ENCODE measurements at places on chromosomes 6 and 20.
A peak's percentile ranks its signal among the peaks of the same experiment; 100 is the strongest.

GRCh38 chr6:151847064-151847463 is 39.6 kb downstream of the ESR1 start:
- DNase-seq, result no peak

- DNase-seq, result no peak
Measured at GRCh38 chr20:32238483-32239425, 31.1 kb downstream of the POFUT1 start.

DNA sequence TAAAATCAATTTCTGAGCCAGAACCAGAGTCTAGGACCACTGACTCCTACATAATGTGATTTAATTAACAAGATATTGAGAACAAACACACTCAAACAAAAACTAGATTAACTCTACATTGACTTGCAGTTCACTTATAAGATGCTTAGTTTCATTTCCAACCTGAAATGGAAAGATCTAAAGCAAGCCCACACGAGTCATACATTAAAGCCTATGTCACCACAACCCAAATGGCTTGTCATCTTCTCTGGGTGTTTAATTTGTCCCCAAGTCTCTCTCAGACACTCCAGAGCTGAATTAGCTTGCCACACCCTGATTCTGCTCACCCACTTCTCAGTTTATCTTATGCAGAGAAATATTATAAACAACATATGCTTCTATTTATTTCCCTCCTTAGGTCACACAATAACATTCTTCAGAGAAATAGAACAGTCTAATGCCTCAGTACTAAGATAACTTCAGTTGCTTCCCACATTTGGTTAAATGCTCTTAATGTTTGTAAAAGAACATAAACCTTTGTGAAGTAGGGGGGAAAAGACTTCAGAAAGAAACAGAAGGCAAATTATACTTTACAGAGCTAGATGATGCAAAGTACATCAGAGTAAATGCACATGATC is 8.8 kb upstream of the FBXO30 start:
- no peak for DNase-seq

- peak; percentile 59 for DNase-seq
Measured at GRCh38 chr20:5222919-5223634, 93.7 kb downstream of the PROKR2 start.

DNA sequence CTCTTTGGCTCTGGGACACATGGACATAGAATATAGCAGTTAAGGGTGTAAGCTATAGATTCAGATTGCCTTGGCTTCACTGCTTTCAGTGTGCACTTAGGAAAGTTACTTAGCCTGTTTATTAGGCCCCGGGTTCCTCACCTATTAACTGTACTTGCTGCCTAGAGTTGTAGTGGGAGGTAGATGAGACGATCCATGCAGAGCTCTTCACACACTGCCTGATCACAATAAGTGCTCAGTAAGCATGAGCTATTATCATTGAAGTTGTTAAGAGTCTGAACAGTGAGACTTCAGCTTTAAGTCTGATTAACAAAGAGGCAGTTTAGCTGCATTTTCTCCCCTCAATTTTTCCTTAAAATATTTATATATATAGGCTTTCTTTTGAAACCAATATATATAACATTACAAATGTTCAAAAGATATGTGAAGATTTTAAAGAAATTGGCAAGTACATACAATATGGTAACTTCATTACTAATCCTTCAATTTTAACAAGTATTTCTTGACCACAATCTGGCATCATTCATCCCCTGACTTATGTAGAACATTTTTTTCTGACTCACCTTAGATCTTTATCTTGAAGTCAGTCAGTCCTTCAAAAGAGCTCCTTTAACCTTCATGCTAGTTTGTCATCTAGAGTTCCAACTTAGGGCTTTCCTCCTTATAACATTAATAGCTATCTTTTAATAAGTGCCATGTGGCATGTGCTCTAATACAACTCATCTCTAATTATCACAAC is 20.5 kb upstream of the SUPT3H start:
- no peak for DNase-seq

- no peak for DNase-seq
Measured at GRCh38 chr6:125192610-125192930, 39.0 kb downstream of the TPD52L1 start.

DNA sequence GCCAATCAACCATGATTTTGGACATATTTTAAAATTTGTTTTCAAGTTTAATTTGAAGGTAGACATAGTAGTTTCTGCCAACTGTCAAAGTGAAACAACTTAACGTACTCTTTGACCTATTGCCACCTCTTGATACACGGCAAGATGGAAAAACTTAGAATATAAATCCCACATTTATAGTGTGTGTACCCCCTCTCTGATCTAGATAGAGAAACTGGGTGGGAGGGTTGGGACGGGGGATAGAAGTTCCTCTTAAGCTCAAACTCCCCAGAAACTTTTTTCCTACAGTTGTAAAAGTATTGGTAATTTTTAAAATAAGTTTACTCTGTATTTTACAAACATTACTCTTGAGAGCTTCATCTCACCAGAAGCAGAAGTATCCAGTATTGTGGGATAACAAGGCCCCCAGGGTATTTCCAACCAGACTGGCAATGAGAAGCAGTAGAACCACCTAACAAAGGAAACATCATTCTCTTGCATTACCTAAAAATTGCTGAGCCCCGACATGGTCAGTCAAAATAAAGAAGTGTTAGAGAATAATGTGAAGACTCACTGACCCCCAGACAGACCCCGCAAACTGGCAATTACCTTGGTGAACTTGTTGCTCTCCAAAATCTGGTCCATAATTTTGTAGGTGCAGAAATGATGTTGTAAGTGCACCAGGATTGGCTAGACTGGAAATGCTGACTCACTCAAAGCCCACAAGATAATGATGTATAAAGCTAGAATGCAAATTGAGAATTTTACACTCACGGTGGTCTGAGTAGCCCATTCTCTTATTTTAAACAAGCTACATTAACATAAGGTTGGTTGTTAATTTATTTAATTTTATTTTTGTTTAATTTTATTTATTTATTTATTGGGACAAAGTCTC is 74.7 kb upstream of the TNFAIP3 start:
- DNase-seq, result no peak

DNA sequence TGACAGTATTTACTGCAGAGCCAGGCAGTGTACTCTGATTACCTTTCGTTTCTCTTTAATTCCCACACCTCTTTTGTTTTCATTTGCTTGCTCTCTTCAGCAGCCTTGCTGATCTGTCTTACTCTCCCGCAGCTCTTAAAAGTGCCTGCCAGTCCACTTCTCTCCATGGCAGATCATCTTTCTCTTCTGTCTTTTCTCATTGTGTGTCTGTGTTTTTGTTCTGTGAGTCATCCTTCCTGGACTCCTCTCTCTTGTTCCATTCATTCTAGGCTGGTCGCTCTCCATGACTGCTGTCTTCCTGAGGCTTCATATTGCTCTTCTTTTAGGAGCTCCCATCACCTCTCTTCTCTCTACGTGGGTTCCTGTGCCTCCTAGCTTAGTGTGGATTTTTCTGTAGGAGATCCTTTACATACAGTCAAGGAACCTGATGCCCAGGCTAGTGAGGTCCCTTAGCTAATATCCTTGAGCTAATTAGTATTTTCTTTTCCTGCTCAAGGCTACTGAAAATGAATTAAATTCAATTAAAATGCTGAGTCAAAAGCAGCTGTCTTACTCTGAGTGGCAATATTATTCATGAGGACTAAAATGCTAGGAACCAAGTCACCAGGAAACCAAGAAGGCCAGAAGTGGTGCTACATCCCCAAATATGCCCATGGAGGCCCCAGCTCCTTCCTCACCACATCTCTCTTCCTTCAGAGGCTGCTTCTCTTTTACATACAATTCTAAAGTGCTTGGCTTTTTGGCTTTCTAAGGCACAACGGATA is 86.1 kb downstream of the SLX4IP start:
- peak; percentile 48 for DNase-seq

DNA sequence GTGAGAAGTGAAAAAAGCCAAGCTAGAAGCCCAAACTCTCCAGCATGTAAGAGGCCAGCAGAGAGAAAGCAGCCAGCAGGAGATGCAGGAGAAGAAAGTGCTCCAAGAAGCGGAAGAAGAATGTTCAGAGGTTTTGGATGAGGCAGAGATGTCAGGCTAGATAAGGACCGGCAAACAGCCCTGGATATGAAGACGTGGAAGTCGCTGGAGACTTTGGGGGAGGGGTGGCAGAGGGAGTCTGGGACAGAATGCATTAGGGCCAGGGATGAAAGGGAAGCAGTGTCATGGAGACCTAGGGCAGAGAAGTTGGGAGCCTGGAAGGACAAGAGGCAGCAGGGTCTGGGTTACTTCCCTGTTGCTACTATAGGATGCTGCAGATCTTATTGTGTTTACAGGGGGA is 5.3 kb upstream of the SCUBE3 start:
- no peak for DNase-seq

DNA sequence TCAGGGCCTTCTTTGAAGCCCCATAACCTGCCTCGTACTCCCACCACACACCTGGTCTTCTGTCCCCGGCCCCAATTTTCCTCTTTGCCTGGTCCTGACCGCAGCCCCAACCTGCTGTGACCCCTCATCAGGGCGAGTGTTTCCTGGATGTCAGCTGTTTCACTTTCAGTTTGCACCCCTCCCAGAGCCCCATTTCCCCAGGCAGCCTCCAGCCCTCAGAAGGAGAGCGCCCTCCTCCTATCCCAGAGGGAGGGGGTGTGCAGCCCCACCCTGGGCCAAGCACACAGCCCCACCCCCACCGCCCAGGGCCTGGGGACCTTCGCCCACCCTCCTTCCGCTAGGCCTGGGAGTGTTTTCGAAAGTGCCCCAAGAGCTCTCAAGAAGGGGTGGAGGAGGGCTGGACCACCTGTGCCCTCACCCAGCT is 1.5 kb downstream of the BAK1 start:
- no peak for DNase-seq

GRCh38 chr6:148265054-148265453 is 77.6 kb upstream of the SASH1 start:
- DNase-seq, result no peak

- DNase-seq, result no peak
Measured at GRCh38 chr6:6712449-6713403, 124.2 kb downstream of the LY86 start.

GRCh38 chr6:5260111-5260620 is 584 bp downstream of the LYRM4 start:
- DNase-seq, result peak; percentile 63

DNA sequence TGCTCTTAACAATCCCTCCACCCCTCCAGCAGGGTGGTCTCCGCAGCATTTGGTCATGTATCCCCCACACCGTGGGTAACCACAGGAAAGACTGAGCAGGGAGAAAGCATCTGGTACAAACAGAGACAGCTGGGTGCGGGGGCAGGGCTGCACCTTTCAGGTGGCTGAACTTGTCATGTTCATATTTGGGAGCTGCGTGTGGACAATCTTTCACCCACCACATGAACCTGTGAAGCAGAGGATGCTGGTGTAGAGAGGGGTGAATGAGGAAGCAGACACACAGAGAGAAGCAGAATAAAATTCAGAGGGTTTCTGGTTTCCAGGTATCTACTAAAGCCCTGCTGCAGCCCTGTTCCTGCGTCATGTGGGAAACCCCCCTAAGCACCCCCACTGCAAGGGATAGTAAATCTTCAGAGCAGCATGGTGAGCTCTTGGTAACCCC is 8.9 kb downstream of the GFOD1 start:
- DNase-seq, result no peak

- no peak for DNase-seq
Measured at GRCh38 chr6:16918586-16918985, 157.3 kb upstream of the ATXN1 start.

DNA sequence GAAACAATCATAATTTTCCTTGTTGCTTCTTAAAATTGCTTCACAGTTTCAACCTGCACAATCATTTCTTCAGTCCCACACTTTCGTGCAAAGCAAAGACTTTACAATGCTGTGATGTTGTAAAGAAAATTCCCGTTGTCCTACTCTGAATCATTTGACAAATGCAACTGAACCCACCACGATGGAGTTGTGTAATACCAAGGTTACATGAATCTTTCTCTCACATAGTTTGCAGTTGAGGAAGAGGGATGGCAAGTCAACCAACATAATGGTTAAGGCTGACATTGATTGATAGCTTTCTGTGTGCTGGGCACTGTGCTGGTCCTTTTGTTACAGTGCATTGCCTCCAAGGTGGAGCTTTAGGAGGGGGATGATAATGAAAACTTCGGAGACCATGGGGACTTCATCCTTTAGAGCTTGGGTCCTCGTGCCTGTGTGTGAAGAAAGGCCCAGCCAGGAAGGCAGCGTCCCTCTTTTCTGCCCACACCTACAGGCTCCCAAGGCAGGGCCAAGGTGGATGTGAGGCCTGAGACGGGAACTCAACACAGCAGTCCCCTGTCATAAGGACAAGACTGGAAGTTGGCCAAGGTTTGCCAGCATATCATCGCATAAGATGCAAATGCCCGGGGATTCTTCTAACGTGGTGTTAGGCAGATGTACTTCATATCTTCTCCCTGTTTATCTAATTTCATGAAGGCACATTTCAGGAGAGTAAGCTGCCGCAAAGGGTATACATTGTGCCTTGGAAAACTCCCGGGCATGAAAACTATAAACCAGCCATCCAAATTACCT is 96.9 kb downstream of the LY86 start:
- DNase-seq, result no peak

DNA sequence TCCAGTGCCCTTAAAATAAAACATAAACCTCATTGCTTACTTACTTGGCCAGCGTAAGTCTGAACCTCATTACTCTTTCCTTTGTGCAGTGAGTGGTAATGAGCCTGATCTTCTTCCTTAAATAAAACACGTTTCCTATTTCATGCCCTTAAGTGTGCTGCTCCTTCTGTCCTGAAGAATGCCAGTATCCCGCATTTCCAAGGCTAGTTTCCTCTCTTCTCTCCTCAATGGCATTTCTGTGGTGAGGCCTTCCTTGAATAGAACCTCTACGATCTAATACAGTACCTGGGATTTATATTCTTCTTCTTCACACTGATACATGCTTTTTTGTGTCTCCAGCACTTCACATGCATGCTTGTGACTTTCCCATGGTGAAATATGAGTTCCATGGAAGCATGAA is 523.4 kb upstream of the CDH4 start:
- DNase-seq, result no peak

- no peak for DNase-seq
Measured at GRCh38 chr6:116564921-116565872, 6.1 kb upstream of the RWDD1 start.

DNA sequence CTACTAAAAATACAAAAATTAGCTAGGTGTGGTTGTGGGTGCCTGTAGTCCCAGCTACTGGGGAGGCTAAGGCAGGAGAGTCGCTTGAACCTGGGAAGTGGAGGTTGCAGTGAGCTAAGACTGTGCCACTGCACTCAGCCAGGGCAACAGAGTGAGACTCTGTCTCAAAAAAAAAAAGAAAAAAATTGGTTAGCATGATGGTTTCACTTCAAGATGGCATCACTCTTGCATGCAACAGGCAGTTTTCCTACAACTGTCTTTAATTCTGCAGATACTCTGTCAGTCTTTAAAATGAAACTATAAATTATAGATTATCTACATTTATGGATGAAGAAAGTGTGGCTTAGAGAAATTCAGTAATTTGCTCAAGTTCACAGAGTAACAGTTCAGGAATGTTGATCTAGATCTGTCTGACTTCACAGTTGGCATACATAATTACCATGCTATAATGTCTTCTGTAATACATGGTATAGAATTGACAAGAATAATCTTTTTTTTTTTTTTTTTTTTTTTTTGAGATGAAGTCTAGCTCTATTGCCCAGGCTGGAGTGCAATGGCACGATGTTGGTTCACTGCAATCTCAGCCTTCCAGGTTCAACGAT is 27.0 kb downstream of the ITCH start:
- no peak for DNase-seq

GRCh38 chr6:3921663-3922062 is 72.5 kb downstream of the FAM50B start:
- DNase-seq, result no peak
